NAMALWA (cell line): ENCODE measurements at places on chromosomes 4 and X.

DNA sequence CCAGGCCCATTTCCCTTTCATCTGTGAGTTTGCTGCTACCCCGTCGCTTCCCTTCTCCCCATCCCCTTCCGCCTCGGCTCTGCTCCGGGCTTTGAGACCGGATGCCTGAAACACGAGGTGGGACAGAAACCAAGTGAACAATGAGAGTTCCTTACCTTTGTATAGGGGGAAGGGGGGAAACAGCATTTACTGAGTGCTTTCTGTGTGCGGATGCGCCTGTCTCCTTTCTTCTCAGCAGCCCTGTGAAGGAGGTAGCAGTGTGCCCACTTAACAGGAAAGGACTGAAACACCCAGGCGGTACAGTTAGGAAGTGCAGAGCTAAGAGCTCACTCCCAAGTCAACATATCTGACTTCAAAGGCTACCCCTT is 43.2 kb upstream of the TMSB15B start:
- DNase-seq = peak; percentile 73

DNA sequence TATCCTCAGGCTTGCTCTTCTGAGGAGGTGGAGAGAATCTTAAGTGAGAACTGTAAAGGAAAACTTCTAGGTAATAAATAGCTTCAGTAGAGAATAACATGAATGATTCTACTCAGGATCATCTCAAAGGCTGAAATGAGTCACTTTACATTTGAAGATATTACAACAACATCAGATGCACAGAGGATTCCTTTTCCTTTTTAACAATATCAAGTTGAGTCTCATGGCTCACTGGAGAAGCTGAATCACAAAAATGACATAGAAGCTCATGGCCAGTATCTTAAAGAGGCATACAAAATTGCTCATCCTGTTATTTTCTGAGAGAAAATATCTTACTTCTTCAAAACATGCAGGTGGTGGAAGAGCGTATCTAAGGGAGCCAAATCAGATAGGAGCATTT is 72.5 kb upstream of the EMCN start:
- DNase-seq = no peak

DNA sequence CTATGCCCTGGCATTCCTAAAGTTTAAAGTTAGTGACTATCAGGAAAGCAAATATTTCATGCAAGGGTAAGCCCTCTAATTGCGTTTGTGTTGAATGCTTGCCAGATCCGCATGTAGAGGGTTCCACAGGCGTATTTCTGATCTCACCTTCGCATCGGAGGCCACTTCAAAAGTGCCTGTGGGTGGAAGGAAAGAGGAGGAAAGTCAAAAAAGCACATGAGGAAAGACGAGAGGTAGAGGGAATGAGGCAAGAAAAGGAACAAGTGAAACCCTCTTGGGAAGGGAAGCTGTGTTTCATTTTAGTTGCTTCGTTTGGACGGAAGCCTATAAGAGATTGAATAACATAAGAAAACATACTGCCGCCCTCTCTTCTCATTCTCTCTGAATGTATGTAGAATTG is 628.8 kb downstream of the SPRY1 start:
- no peak for DNase-seq

DNA sequence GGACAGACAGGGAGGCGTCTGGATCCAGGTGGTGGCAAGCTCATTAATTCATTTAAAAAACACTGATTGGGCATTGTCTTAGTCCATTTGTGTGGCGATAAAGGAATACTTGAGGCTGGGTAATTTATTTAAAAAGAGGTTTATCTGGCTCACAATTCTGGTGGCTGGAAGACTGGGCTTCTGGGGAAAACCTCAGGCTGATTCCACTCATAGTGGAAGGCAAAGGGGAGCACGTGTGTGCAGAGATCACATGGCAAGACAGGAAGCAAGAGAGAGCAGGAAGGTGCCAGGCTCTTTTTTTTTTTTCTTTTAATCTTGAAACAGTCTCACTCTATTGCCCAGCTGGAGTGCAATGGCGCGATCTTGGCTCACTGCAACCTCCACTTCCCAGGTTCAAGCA is 100.2 kb upstream of the METTL14 start:
- no peak for DNase-seq

GRCh38 chr4:65861993-65862392 is 191.7 kb upstream of the EPHA5 start:
- DNase-seq = no peak

- peak; percentile 71 for DNase-seq
Measured at GRCh38 chr4:161320377-161320776, 843.4 kb downstream of the FSTL5 start.

GRCh38 chrX:103488332-103488731 is 31.0 kb downstream of the RAB40A start:
- peak; percentile 1 for DNase-seq

- no peak for DNase-seq
Measured at GRCh38 chrX:118736394-118737010, 9.1 kb downstream of the IL13RA1 start.

DNA sequence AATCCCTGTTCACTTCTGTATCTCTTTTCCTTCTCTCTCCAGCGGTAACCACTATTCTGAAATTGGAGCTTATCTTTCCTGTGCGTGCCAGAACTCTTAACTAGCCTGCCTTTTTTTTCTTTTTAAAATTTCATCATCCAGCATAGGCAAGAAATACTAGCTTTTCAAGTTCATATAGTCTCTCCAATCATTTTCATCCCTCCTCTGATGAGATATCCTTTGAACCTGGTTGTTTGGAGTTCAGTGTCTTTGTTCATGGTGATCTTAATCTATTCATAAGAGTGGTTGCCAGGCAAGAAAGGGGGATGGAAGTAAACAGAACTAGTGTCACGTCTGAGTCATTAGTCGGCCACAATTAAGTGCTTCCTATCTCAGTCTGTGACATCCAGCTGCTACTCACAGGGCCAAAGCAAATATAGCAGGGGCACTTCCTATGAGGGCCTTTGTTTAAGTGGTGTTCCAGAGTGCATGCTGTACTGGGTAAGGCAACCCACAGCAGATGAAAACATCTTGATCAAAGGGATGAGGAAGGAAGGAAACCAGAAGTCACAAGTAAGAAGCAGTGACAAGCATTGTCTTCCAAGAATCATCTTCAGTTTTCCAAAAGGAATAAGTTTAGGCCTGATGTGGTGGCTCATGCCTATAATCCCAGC is 56.4 kb upstream of the XIAP start:
- peak; percentile 17 for DNase-seq

DNA sequence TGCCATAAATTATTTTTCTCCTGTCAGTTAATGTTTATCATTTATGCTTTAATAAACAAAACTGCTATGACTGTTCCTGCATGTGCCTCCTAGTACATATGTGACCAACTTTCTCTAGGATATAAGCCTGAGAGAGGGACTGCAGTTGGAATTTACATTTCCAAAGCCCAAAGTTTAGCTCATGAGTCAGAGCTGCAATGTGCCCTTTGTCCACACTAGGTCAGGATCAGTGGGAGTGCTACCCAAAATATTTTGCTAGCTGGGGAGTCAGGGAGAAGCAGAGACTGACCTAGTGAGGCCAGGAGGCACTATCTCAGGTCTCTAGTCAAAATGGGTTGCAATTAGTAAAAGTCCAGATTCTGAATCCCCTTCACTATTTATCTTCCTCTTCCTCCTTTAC is 92.7 kb downstream of the AR start:
- DNase-seq = no peak

DNA sequence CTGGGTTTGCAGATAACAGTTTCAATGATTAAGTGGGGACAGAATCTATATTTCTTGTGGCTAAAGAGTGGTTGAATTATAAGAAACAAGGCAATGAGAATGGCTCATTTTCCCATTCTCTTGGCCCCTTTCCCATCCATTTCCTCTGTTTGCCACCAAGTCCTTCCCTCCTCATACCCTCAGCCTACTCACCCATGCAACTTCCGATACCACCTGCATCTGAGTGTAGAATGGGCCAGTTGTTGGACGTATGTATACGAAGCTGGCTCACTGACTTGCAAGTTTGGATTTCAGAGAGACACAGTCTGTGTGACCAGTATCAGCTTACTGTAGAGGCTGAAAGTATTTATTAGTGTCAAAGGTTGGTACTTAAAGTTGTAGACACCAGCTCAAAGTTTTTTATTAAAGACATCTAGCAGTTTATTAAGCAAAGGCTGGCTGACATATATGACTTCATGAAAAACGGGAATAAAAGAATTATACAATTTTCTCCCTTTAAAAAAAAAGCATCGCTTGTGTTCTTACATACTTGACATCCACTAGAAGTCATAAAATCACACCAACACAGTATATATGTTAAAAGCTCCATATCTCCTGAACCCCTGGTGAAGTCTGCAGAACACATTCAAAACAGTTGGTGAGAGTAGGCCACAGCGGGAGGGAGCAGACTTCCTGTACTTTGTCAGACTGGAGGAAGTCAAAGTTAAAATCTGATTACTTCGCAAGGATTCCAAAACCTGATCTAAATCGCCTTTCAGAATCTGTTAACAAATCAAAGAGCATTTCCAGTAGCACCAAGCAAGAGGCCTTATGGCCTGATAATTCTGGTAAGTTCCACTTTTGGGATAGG is 22.4 kb upstream of the STIM2 start:
- no peak for DNase-seq

DNA sequence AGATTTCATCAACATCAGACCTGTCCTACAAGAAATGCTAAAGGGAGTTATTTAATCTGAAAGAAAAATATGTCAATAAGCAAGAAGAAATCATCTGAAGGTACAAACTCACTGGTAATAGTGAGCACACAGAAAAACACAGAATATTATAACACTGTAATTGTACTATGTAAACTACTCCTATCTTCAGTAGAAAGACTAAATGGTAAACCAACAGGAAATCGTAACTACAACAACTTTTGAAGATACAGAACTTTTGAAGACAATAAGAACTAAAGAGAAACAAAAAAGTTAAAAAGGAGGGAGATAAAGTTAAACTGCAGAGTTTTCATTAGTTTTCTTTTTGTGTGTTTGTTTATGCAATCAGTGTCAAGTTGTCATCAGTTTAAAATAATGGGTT is 12.4 kb downstream of the MED14 start:
- no peak for DNase-seq
